ENCODE measurements at places on chromosomes 13 and 19. TPM values are rescaled to one million over a fixed set of nuclear protein-coding genes. Genes with fewer than 3 reads are reported as not detected.

CCDC70 gene
- not detected for polyA plus RNA-seq

ODAD3 gene
- 3.1 TPM for polyA plus RNA-seq

POU2F2 gene
- 17.2 TPM for polyA plus RNA-seq

WBP4 gene
- polyA plus RNA-seq: 21.2 TPM

ADGRE1 gene
- polyA plus RNA-seq: 0.16 TPM

CYP4F8 gene
- polyA plus RNA-seq: not detected

RFX1 gene
- 15.4 TPM for polyA plus RNA-seq

MBD3L3 gene
- polyA plus RNA-seq: not detected

ZNF530 gene
- 2.0 TPM for polyA plus RNA-seq

FGF21 gene
- not detected for polyA plus RNA-seq

SIGLEC10 gene
- 11.7 TPM for polyA plus RNA-seq

GSK3A gene
- polyA plus RNA-seq: 51.0 TPM

SULT2A1 gene
- polyA plus RNA-seq: 221 TPM

ATP1A3 gene
- 4.1 TPM for polyA plus RNA-seq

ZNF582 gene
- 7.6 TPM for polyA plus RNA-seq

CABP5 gene
- not detected for polyA plus RNA-seq

SIGLEC5 gene
- polyA plus RNA-seq: not detected

KLK8 gene
- polyA plus RNA-seq: 0.34 TPM

NAPSA gene
- 0.61 TPM for polyA plus RNA-seq

CCL25 gene
- not detected for polyA plus RNA-seq

RFPL4A gene
- not detected for polyA plus RNA-seq

HIF3A gene
- polyA plus RNA-seq: 69.0 TPM

SEMA6B gene
- polyA plus RNA-seq: 3.1 TPM

LILRA6 gene
- polyA plus RNA-seq: 3.9 TPM

KLK3 gene
- polyA plus RNA-seq: 1.3 TPM

C5AR2 gene
- polyA plus RNA-seq: 0.37 TPM

PSG5 gene
- not detected for polyA plus RNA-seq

PRR19 gene
- 1.2 TPM for polyA plus RNA-seq

SIGLEC7 gene
- 3.8 TPM for polyA plus RNA-seq

ZNF850 gene
- 1.1 TPM for polyA plus RNA-seq

VSTM2B gene
- 0.17 TPM for polyA plus RNA-seq

RASGRP4 gene
- 1.3 TPM for polyA plus RNA-seq

SHISA7 gene
- polyA plus RNA-seq: 1.3 TPM

OR10H1 gene
- polyA plus RNA-seq: not detected

CYP2A6 gene
- polyA plus RNA-seq: 1.7 TPM

SPIB gene
- polyA plus RNA-seq: not detected

SUPT20H gene
- 44.9 TPM for polyA plus RNA-seq

C5AR1 gene
- polyA plus RNA-seq: 3.9 TPM

ERCC2 gene
- polyA plus RNA-seq: 19.6 TPM

ZNF415 gene
- polyA plus RNA-seq: 17.5 TPM

ARHGEF7 gene
- polyA plus RNA-seq: 34.5 TPM

RCBTB1 gene
- polyA plus RNA-seq: 11.7 TPM

SPACA4 gene
- polyA plus RNA-seq: not detected

RDH8 gene
- not detected for polyA plus RNA-seq

AMER2 gene
- polyA plus RNA-seq: 0.11 TPM

PLK5 gene
- 0.47 TPM for polyA plus RNA-seq

CLEC17A gene
- 0.03 TPM for polyA plus RNA-seq

ZFR2 gene
- 13.2 TPM for polyA plus RNA-seq

IGFL2 gene
- not detected for polyA plus RNA-seq

IGFL1 gene
- polyA plus RNA-seq: not detected
